ENCODE measurements at places on chromosomes 13 and 19.

- DNase-seq: no peak
Measured at GRCh38 chr13:28120317-28120716, 18.0 kb upstream of the PAN3 start.

GRCh38 chr19:38193445-38193844, 30.6 kb downstream of the DPF1 start:
- DNase-seq: no peak

GRCh38 chr19:18814063-18814462, 17.7 kb upstream of the UPF1 start:
- DNase-seq: no peak

GRCh38 chr19:7507884-7508283, 8.0 kb upstream of the ZNF358 start:
- DNase-seq: no peak

GRCh38 chr13:81409284-81409683, 1068.4 kb upstream of the SPRY2 start:
- no peak for DNase-seq

- no peak for DNase-seq
Measured at GRCh38 chr19:1357531-1358109, 26.1 kb upstream of the NDUFS7 start.

DNA sequence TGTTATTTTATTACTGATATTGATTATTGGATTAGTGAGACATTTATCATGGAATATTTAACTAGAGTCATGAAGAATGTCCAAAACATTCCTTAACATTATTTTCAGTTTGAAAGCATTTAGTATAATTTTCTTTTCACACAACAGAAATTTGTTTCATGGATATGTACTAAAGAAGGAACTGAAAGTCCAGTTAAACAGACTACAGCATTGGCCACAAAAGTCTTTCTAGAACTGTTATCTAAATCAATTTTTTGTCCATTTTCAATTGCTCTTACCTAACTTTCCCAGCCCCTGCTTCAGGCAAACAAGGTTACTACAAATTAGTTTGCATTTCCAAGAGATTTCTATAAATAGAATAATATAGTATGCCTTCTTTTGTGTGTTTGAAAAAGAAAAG, 1018.0 kb upstream of the PCDH20 start:
- DNase-seq: no peak

DNA sequence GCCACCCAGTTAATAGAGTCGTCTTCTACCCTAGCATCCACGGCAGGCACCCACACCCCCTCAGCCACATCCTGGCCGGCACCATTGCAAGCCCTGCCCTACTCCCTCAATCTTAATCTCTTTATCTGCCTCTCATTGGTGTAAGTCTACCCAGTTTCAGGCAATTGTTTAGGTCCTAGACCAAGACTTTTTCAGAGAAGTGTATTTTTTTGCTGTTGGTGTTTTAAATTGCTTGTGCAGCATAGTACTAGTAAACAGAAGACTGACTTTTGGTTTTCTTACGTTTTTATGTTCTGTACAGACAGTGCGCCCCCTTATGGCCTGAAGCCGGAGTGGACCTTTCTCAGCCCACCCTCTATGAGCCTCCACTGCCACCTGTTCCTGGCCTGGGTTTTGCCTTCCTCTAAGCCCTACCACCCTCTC, 2.3 kb upstream of the LCP1 start:
- peak; percentile 87 for DNase-seq

- no peak for DNase-seq
Measured at GRCh38 chr13:48201044-48201443, 32.0 kb upstream of the ITM2B start.

- DNase-seq: no peak
Measured at GRCh38 chr13:21309542-21310172, 133.2 kb downstream of the MRPL57 start.

DNA sequence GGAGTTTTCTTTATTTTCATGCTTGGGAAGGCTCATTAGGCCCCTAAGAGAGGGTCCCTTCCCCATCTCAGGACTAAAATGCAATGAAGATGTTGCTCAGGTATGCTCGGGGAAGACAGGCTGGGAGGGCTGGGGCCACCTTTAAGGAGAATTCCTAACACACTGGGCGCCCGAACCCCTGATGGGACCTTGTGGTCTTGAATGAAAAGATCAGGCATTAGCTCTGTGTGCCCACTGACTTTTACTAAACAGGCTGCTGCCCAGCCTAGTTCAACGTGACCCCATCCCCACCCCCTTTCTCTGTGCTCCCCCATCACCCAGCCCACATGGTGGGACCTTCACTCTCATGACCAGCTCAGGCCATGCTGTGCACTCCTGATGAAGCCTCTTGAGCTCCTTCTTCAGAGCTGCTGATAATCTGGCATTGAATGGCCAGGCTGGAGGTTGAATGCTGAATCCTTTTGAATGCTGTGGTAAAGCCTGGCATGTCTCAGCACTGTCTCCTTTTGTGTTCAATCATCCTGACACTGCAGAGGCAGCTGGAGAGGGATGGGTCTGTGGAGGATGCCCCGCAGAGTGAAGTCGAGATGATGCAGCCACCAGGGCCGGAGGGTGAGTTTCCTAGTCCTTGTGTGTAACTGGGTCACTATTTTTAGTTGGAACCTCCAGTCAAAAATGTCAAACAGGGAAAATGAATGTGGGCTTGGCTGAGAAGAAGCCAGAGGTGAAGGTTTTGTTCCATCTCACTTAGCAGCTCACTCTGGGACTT, 209.1 kb downstream of the UQCRFS1 start:
- DNase-seq: no peak

DNA sequence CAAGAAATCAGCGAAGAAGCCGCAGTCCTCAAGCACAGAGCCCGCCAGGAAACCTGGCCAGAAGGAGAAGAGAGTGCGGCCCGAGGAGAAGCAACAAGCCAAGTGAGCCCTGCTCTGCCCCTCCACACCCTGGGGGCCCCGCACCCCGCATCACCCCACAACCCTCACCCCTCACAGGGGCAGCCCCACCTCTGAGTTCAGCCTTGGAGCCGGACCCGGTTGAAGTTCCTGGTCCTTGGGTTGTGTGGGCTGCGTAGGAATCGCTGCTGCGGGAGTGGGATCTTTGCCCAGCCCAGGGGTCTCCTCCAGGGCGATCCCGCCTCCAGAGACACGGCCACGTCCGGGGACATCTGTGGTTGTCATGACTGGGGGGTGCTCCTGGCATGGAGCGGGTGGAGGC, 22.0 kb downstream of the PLIN4 start:
- DNase-seq: no peak

- no peak for DNase-seq
Measured at GRCh38 chr19:14203177-14203576, 2.8 kb downstream of the ADGRL1 start.

DNA sequence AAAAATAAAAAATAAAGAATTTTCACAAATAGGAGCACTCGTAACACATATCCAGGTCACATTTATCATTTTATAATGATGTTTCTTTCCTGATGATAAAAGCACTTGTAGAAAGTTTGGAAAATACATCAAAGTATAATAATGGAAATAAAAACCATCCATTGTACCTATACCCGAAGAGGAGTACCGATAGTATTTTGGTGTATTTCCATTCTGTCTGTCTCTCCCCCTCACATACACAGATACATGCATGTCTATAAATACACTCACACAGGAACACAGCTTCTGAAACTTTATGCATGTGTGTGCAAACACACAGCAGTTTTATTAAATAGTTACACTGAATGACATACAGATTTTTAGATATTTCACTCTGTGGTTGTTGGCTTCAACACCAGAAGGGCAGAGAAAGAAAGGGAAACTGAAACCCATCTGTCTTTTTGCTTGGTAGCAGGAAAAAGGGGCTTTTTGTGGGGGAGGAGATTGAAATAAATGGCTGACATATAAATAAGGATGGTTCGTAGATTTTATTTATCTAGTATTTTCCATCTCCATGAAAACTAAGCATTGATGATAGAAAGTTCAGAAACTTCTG, 114.8 kb downstream of the LRCH1 start:
- DNase-seq: no peak

DNA sequence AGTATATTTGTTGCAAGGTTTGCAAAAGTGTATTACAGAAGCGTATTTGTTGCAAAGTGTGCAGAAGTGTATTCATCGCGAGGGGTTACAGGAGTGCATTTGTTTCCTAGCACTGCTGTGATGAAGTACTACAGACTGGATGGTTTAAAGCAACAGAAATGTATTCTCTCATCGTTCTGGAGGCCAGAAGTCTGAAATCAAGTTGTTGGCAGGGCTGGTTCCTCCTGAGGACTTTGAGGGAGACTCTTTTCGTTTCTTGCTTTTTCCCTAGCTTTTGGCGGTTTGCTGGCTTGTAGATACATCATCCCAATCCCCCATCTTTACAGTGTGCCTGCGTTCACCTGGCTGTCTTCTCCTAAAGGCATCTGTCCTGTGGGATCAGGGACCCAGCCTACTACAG, 127.9 kb upstream of the USP29 start:
- no peak for DNase-seq

- DNase-seq: no peak
Measured at GRCh38 chr19:2365201-2365970, 5.3 kb downstream of the TMPRSS9 start.

DNA sequence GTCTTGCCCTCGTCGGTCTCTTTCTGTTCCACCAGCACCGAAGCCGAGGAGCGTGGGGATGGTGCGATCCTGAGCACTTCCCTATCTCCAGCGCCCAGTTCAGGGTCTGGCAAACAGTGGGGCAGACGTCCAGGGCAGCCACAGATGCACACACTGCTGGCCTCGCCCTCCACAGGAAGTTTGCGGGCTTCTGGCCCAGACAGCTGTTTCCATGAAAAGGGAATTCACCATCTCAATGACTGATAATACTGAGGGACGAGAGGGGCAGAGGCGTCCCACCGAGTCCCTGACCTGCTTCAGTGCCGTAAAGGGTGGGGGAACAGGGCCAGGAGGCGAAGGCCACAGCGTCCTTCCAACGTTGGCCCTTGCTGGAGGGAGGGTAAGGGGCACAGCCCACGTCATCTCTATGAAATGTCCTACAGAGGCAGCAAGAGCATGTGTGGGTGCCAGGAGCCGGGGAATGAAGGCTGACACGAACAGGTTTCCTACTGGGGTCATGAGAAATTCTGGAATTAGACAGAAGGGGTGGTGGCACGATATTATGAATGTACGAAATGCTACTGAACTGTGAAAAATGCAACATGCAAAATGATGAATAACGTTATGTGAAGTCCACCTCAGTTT, 19.5 kb downstream of the SHC2 start:
- DNase-seq: no peak

GRCh38 chr13:45206340-45206739, 5.5 kb upstream of the KCTD4 start:
- DNase-seq: no peak

- no peak for DNase-seq
Measured at GRCh38 chr13:50676602-50677001, 166.9 kb downstream of the DLEU7 start.

- DNase-seq: no peak
Measured at GRCh38 chr13:24659239-24659638, 21.0 kb upstream of the ATP12A start.

GRCh38 chr19:32908641-32909190, 39.1 kb upstream of the SLC7A9 start:
- DNase-seq: no peak

DNA sequence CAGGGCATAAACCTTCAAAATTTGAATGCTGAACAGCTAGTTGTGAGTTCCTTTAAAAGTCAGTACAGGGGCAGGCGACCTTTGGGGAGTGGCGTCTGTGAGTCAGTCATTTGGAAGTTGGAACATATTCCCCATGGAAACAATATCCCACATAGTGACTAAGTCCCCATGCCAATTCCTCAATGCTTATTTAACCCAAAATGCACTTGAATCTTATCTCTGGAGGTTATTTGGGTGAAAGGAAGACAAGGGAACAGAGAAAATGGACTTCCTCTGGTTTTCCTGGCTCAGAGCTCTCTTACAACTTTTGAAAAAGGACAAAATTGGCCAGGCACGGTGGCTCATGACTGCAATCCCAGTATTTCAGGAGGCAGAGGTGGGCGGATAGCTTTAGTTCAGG, 479.2 kb upstream of the NBEA start:
- no peak for DNase-seq

- no peak for DNase-seq
Measured at GRCh38 chr19:41307090-41307875, 2.7 kb upstream of the CCDC97 start.

DNA sequence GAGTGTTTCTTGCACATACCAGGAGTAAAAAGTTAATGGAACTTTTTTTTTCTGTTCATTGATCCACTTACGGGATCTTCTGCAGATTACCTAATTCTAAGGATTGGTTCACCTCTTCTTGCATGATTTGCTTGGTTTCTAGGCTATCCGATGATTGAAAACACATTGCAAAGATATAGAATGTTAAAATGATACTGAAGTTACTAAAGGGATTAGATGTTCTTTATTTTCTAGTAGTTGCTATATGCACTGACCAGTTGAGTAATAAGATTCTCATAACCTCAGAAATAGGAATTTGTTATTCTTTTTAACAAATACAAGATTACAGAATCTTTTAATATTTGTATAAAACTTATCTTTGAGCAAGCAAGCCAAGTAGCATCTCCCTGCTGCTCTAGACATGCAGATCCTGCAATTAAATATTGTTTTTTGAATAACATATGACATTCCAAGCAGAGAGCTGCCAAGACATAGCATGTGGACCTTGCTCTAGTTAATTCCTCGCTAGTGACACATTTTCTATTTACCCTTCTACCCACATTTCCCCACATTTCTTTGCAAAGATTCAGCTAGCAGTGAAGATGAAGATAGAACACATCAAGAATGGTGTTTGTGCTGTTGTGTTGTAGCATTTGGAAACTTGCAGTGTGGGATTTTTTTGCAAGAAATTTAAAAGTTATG, 51.7 kb upstream of the RNF113B start:
- no peak for DNase-seq

DNA sequence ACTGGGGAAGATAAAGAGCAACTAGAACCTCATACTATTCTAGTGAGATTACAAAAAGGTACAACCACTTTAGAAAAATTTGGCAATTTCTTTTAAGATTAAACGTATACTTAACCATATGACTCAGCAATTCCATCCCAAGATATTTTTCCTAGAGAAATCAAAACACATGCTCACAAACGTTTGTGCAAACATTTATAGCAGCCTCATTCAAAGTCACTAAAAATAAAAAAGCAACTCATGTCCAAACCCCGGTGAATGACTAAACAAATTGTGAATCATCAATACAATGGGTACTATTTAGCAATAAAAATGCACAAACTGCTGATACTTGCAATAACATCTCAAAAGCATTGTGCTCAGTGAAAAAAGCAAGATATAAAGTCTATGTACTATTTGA, 121.5 kb downstream of the FRY start:
- DNase-seq: no peak

- no peak for DNase-seq
Measured at GRCh38 chr19:15971224-15971780, 22.5 kb downstream of the OR10H4 start.

GRCh38 chr19:45973553-45974338, at the start of gene NOVA2:
Gene NOVA2 (minus strand): TSS chr19:45973865. CDS start chr19:45973351, 514 bp downstream.
- no peak for DNase-seq

GRCh38 chr19:41305927-41306793, 3.8 kb upstream of the CCDC97 start:
- DNase-seq: no peak

DNA sequence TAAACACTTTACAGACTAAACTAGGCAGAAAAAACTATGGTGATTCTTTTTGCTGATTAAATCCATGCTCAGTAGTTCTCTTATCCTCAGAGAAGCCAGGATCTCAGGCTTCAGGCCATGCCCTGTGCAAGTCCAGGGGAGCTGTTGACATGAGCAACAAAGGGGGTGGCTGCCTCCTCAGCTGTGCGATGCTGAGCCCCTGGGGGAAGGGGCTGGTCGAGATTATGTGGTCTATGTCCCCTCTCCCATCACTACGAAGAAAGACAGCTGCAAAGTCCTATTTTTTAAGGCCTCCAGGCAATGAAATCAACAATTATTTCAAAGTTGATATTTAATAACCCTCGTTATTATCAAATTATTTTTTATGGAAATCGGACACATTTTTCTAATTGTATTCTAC, 37.0 kb downstream of the IRS2 start:
- no peak for DNase-seq

Measured in lower leg skin (tissue), 4 donors.